Activated CD4-positive, alpha-beta T cell treated with anti-CD3 and anti-CD28 coated beads, Interleukin-2, amount 10 ng/mL, durations not matched to agents 7 days and 5 days (primary cell): ENCODE measurements at places on chromosomes 7 and 10. TPM values are rescaled to one million over a fixed set of nuclear protein-coding genes. Genes with fewer than 3 reads are reported as not detected.

PDE1C gene
- not detected for total RNA-seq

GRM3 gene
- total RNA-seq = not detected

C10orf62 gene
- total RNA-seq = not detected

GRCh38 chr7:159010411-159010810, 134.3 kb downstream of the VIPR2 start:
- no peak for DNase-seq

DNA sequence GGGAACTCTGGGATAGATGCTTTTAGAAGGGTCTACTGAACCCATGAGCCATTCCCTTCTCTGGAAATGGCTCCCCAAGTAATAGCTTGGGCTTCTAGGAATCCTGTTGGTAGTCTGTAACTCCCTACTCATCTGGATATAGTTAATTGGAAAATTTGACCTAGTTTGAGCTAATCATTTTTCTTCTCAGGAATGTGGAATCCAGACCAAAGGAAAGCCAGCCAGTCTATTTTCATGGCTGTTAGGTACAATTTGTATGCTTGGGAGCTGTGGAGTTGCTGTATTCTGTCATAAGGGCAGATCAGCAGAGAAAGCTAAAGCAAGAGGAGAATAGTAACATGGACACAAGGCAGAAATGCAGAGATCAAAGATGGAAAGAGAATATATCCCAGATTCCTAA, 71.6 kb upstream of the C1GALT1 start:
- no peak for DNase-seq

- DNase-seq = no peak
These were observed 53.5 kb upstream of the SVIL start for GRCh38 chr10:29688230-29688661.

CLCN1 gene
- total RNA-seq = 0.06 TPM

GRCh38 chr7:55557666-55558188, 14.6 kb downstream of the VOPP1 start:
- DNase-seq = no peak
